Naive thymus-derived CD8-positive, alpha-beta T cell (primary cell): ENCODE measurements at places on chromosomes 5 and 9.

DNA sequence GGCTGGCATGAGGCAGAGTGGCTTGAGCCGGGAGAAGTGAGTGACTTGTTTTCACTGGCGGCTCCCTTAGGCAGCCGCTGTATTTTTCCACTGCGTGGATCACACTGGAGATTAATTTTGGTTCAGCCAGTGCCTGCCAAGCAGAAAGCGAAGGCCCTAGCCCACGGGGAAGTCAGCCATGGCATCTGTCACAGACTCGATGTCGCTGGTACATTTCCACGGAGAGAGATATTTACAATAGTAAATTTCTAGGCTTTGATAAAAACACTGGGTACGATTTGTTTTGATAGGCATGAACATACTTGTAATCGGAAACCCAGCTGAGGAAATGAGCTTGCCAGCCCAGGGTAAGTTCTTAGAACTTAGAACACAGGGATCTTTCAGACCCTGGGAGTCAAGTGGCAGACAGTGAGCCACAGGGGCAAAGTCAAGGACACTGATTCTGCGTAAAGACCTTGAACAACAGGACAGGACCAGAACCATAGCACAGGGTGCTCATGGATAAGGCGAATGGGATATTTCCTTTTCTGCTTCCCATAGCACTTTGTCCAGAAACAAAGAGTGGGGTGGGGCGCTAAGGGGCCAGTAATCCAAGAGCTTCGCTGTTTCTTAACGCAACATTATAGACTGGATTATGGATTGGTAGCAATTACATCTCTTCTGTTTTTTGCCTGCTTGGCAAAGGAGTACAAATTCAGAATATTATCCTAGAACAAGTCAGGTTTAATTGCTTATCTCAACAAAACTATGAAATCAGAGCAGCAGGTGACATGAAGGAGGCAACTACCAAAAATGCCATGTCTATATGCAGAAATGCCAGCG, 4.5 kb downstream of the DUSP1 start:
- peak; percentile 64 for DNase-seq
- peaks cover 66% of the 10 kb centered on the region for H3K4me1 ChIP-seq
- H3K27ac ChIP-seq, result peak overlapping the region; percentile 99
- H3K27me3 ChIP-seq, result no peaks in the 10 kb centered on the region
- peak overlapping the region; percentile 48 for H3K4me3 ChIP-seq

DNA sequence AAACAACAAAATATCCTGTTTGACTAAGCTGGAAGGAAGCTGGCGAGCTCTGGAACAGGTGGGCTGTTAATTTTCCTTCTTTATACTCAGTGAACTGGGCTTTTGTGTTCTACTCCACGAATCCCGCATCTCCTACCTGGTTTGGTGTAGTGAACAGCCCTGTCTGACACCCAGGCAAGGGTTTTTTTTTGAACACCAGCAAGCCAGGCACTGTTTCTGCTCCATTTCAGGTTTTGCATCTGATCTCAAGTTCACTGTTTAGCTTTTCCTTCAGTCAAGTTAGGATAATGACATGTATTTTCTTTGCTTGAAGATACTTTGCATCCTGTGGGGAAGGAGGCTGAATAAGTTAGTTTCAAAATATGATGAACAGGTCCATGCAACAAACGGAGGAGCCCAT, 204.5 kb downstream of the SEMA6A start:
- no peaks in the 10 kb centered on the region for H3K27me3 ChIP-seq
- H3K4me1 ChIP-seq, result peaks cover 32% of the 10 kb centered on the region
- no peak overlapping the region for H3K4me3 ChIP-seq
- no peak overlapping the region for H3K27ac ChIP-seq
- H3K36me3 ChIP-seq, result peaks cover 19% of the 10 kb centered on the region

DNA sequence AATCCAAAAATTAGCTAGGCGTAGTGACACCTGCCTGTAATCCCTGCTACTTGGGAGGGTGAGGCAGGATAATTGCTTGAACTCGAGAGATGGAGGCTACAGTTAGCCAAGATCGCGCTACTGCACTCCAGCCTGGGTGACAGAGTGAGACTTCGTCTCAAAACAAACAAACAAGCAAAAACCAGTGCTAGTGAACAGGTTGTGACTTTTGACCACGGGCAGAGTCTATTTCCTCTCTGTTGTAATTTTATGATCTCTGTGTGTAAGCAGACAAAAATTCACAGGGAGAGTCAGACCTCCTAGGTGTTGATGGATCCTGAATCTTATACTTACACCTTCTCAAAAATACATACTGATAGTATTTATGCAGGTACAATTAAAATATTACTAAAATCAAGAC, 65.8 kb downstream of the SPEF2 start:
- DNase-seq, result no peak
- no peaks in the 10 kb centered on the region for H3K36me3 ChIP-seq
- no peak overlapping the region for H3K4me3 ChIP-seq
- H3K27ac ChIP-seq, result no peak overlapping the region

- peaks cover 2% of the 10 kb centered on the region for H3K27me3 ChIP-seq
- no peaks in the 10 kb centered on the region for H3K4me1 ChIP-seq
- H3K4me3 ChIP-seq, result no peak overlapping the region
These were observed 490.1 kb upstream of the CD180 start for GRCh38 chr5:67686746-67687145.

GRCh38 chr5:91486638-91487037, 103.5 kb upstream of the ARRDC3 start:
- H3K4me3 ChIP-seq, result no peak overlapping the region
- H3K36me3 ChIP-seq, result peaks cover 12% of the 10 kb centered on the region
- H3K27me3 ChIP-seq, result no peaks in the 10 kb centered on the region
- H3K27ac ChIP-seq, result no peak overlapping the region

GRCh38 chr5:74594137-74595040, 46.1 kb downstream of the ENC1 start:
- peaks cover 27% of the 10 kb centered on the region for H3K27me3 ChIP-seq
- H3K4me1 ChIP-seq, result no peaks in the 10 kb centered on the region
- H3K4me3 ChIP-seq, result no peak overlapping the region
- H3K36me3 ChIP-seq, result no peaks in the 10 kb centered on the region
- no peak overlapping the region for H3K27ac ChIP-seq
